ENCODE measurements at places on chromosomes 3 and 15.

DNA sequence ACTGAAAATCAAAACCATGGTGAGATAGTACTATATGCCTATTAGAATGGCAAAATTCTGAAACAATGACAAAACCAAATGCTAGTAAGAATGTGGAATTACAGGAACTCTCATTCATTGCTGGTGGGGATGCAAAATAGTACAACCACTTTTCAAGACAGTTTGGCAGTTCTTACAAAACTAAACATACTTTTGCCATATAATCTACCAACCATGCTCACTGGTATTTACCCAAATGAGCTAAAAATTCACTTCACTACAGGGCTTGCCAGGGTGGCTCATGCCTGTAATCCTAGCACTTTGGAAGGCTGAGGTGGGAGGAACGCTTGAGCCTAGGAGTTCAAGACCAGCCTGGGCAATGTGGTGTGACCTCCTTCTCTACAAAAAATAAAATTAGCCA, 40.0 kb downstream of the MYO9A start:
- no peak for DNase-seq

DNA sequence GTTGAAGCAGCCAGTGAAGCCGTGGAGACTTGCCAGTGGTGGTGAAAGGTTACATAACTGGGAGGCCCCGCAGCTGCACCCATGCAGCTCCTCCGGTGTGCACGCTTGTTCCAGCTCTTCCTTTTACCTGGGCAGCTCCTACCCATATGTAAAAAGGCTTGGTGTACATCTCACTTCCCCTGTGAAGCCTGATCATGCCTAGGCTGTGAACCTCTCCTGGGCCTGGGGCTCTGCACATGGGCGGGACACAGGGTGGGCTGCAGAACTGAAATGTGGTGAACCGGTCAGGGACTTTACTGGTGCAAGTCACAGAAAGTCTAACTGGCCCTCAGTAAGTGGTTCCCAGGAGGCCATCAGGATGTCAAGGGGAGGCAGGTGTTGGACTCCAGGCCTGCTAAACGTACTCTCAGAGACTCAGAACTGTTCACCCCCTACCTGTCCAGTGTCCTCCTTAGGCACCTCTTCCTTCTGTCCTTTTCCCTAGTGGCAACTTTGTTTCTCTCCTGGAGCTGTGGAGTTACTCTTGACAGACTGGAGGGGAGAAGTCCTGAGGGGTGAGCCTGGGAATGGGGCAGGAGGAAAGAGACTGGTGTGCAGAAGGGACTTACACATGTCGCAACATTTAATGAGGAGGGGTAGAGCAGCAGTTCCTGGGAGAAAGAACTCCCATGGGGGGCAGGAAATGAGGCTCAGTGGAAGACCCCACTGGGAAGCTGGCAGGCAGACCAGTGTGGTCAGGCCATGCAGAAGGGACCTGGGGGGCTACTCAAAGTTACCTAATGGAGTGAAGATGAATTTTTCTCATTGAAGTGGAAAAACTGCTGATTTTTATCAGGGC, 148.1 kb downstream of the EEFSEC start:
- DNase-seq = no peak

- no peak for DNase-seq
These were observed 15.0 kb downstream of the HCN4 start for GRCh38 chr15:73353734-73354133.

DNA sequence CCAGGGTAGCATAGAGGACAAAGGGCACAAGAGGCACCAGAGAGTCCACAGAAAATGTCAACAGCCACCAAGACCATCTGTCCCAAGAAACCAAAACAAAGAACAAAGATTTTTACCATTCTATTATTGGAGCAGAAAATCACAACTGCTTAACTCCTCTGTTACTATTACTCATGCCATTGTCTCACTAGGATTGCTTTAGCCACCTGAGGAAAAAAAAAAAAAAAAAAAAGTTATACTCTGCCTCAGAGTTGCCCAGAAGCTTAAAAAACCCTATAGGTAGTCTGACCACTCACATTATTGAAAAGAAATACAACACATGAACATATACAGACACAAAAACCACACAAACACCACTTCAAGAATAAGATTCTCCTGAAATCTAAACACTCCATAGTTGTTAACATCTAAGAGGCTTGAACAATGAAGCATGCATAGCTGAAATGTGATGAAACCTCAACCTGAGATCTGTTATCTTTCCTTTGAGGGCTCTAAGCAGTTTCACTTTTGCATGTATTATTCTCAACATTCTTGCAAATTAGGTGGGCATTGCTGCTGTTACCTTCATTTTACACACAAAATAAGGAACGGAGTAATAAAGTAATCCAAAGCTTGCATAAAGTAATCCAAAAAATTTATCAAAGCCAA, 85.4 kb downstream of the IGSF11 start:
- no peak for DNase-seq

DNA sequence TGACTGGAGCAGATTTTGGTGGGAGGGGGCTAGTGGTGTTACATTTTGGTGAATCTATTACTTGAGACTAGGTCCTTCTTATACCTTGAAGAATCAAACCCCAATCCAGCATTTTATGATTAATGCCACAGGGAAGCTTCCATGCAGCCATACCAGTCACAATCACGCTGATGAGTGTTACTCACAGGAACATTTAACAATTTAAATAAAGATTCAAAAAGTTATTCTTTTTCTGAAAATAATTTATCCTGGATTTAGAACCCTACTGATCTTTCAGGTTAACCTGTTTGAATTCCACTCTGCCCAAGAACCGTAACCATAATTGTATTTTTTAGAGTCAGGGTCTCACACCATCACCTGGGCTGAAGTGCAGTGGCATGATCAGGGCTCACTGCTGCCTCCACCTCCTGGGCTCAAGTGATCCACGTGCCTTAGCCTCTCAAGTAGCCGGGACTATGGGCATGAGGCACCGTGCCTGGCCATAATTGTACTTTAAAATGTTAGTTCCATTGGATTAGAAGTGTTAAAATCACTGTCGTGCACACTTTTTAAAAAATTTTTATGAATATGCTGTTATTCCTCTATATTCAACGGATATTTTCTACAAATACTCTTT, 929 bp upstream of the MTMR10 start:
- no peak for DNase-seq

DNA sequence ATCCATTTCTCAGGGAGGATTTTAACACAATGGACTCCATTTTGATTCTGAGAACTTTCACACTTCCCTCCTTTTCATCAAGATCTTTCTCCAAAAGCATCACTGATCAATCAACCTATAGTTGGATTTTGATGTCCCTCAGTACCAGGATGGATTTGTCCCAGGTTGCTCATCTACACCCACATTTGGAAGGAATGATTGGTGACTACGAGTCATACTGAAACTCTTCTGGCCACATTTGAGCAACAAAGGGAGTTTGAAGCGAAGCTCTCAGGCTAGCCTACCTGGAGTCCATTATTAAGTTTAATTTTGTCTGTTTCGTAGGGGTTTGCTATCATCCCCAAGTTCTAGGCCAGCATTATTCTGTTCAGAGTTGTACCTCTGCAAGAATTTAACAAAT, 31.3 kb upstream of the ATP8B4 start:
- no peak for DNase-seq

GRCh38 chr3:50392101-50392715, 32.9 kb upstream of the TMEM115 start:
- no peak for DNase-seq

DNA sequence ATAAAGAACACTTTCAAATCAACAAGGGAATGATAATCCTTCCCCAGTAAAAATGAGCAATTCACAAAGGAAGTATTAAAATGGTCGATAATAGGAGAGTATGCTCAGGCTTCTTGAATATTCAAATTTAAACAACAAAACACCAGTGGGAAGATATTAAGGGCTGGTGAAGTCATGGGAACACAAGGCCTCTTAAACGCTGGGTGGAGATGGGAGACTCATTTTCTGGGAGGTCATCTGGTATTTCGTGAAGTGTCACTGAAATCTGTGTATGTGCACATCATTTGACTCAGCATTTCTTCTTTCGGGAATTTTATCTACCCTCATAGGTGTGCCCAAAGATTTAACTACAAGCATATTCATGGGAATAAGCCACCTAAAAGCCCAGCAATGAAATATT, 40.1 kb upstream of the CTXND1 start:
- DNase-seq = no peak

- no peak for DNase-seq
These were observed 85.3 kb downstream of the LRRK1 start for GRCh38 chr15:101004500-101004899.

- DNase-seq = peak; percentile 61
These were observed 23.6 kb upstream of the DUT start for GRCh38 chr15:48307586-48307985.

- DNase-seq = no peak
These were observed 199.4 kb upstream of the ARRDC4 start for GRCh38 chr15:97761110-97761509.

- no peak for DNase-seq
These were observed 78.3 kb upstream of the TPM1 start for GRCh38 chr15:62964251-62964650.

DNA sequence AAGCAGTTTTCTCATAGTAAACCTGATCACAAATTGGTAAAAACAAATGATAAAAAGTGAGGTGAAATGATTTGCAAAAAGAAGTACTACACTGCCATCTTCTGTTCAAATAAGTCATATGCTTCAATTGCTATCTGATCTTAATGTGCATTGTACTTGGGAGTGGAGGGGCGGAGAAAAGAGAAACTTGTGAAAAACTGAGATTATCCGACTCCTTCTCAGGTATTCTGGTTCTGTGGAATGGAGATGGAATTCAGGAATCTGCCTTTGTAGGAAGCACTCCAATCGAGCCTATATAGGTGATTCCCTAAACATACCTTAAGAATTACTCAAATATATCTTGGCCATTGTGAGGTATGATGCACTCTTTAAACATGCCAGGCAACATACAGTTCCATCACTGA, 180.6 kb downstream of the CHL1 start:
- DNase-seq = peak; percentile 39

DNA sequence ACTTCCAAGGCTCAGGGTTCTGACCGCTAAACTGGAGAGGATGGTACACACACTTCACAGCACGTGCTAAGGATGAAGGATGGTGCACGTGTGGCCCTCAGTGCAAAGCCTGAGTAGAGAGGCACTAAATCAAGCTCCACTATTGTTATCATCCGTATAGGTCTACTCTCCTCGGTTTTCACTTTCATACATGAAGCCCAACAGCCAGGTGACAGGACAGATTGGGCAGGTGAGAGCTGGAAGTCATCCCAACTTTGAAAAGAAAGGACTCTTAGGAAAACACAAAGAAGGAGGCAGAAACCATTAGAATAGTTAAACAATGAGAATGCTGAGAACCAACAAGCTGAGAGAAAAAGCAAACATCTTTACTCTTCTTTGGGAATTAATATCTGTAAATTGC, 21.1 kb downstream of the MAGI1 start:
- DNase-seq = no peak

- no peak for DNase-seq
These were observed 9.2 kb upstream of the DENND4A start for GRCh38 chr15:65801229-65801805.

DNA sequence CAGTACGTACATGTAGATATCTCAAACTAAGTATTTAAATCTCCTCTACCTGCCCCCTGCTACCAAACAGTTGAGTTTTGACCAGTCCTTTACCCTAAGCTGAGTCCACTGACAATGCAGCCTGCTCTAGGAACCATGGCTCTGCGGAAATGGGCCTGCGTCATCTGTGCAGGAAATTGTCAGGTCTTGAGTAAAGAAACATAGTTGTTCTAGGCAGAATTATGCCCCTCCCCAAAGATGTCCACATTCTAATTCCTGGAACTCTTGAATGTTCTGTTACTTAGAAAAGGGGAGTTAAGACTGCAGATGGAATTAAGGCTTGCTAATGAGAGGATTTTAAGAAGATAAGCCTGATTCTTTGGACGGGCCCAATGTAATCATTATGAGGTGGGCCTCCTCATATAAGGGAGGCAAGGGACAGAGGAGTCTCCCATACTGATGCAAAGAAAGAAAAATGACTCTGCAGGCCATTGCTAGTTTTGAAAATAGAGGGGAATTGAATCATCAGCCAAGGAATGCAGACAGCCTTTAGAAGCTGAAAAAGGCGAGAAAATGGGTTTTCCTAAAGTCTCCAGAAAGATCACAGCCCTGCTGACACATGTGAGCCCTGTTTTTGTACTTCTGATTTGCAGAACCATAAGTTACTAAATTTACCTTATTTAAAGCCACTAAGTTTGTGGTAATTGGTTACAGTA, 5.5 kb upstream of the VGLL3 start:
- peak; percentile 86 for DNase-seq

DNA sequence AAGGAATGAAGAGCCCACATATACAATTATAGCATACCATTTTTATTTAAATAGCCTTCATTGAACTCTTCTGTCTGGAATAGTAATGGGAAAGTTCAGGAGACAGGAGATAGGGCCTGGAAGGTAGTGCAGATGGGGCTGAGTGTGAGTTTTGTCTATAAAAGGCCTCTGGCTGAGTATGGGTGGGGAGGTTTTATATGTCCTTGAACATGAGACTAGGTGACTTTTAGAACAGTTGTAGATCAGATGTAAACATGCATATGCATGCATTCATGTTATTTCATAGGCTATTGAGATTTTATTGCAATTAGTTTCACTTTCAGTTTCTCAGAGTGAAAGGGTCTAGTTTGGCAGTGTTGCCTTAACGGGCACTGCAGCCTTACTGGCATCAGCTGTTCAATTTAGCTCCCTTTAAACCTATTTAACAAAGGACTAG, 27.1 kb downstream of the CGGBP1 start:
- DNase-seq = peak; percentile 50

DNA sequence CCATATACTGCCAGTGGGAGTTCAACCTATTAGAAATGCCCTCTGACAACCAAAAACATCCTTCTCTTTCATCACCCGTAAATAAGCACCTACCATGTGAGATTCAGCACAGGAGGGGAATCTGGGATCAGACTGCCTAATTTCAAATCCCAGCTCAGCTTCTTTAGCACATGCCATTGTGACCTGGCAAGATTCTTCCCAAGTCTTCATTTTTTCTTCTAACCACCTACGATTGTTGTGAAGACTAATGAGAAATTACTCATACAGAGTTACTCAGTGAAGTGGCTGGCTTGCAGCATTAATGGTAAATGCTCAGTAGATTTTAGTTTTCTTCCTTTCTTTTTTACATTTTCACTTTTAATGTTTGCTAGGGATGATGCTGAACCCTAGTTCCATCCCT, 176.7 kb downstream of the PDZRN3 start:
- no peak for DNase-seq

DNA sequence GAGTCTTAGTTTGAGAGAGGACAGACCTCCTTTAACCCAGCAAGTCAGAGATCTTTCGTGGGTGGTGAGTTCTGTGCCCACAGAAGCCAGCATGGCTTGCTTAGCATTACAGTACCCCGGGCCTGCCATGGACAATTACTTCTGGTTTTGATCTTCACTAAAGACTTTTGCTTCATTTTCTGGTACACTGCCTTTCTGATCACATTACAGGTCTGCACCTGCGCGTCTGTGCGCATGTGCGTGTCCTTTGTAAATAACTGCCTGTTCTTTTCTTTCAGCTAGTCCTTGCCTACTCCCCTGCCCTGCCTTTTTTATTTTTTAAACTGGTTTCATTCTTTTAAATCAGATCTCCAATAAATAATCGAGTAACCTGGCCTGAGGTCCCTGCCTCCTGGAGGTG, 57.1 kb upstream of the CMTM8 start:
- no peak for DNase-seq
